Activated T-cell treated with anti-CD3 and anti-CD28 coated beads, Interleukin-2, amount 50 U/mL, for 48 hours (primary cell): ENCODE measurements at places on chromosomes 7 and 10.

GRCh38 chr7:151256410-151257045 is 8.0 kb upstream of the SMARCD3 start:
- no peak for DNase-seq

- no peak for DNase-seq
Measured at GRCh38 chr7:20227291-20227795, 10.2 kb upstream of the MACC1 start.

DNA sequence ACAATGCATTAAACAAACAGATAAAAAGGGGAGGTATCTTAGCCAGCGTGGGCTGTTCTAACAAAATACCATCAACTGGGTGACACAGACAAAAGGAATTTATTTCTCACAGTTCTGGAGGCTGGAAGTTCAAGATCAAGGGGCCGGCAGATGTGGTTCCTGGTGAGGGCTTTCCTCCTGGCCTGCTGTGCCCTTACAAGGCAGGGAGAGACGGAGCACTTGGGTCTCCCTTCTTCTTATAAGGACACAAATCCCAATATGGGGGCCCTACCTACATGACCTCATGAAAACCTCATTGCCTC is 281.6 kb upstream of the KLF14 start:
- DNase-seq, result no peak

- DNase-seq, result no peak
Measured at GRCh38 chr7:84108119-84108518, 86.5 kb downstream of the SEMA3A start.

DNA sequence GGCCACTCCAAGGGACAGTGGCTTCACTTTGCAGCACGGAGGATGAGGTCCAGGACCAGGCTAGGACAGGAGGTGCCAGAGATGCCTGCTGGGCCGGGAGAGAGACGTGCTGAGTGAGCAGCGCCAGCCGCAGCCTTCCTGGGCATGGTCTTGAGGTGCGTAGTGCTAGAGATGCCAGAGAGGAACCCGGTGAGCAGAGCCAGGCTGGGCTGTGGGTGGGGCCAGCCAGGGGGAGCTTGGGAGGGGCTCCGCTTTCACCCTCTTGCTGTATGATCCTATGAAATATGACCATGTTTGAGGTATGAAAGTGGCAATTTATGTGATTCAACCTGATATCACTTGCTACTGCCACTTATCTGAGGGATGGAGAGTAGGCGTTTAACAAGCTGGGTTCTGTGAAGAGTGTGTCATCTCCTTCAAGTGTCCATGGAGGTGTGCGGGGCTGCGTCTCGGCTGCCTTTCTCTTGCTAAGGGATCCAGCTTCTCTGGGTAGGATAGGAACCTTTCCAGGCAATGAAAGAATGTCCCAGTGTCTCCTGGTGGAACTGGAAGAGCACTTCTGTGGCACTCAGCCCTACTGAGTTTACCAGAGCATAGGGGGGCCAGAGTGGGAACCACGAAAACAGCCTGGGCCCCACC is 518.4 kb upstream of the FOXK1 start:
- no peak for DNase-seq

GRCh38 chr10:93383562-93383981 is 98.6 kb downstream of the MYOF start:
- DNase-seq, result no peak

DNA sequence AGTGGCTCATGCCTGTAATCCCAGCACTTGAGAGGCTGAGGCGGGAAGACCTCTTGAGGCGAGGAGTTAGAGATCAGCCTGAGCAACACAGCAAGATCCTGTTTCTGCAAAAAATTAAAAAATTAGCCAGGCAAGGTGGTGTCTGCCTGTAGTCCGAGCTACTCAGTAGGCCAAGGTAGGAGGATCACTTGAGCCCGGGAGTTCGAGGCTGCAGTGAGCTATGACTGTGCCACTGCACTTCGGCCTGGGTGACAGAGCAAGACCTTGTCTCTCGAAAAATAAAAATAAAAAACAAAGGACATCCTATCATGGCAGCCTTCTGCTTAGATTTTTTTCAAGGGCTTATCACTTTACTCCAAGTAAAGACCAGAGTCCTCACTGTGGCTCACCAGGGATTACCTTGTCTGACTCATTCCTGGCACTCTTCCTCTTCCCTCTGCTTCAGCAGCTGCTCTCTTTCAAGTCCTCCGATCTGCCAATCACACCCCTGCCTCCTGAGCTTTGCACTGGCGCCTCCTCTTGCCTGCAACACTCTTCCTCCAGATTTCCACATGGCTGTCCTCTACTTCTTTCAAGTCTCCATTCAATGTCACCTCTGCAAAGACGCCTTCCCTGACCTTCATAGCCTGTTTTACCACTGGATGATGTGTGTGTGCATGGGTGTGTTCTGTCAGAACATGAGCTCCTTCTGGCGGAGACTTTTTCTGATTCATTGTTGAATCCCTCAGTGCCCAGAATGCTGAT is 7.7 kb downstream of the PRTFDC1 start:
- DNase-seq, result no peak

DNA sequence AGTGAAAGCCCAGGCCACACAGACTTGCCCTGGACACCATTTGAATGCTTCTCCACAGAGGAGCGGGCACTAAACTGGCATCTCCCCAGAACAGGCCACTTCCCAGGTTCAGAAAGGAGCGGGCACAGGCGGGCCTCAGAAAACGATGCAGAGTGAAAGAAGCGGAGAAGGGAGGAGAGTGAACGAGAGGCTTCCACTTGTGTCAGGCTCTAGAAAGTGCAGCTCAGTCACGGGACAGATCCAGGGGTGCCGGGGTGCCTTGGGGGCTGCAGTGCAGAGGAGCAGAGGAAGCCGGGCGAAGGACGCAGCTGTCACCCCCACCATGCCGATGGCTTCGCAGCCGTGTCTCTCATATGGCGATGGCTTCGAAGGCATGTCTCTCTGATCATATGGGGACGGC is 26.1 kb upstream of the PRKAR1B start:
- no peak for DNase-seq

GRCh38 chr7:55591282-55591931 is 19.1 kb upstream of the VOPP1 start:
- DNase-seq, result no peak

DNA sequence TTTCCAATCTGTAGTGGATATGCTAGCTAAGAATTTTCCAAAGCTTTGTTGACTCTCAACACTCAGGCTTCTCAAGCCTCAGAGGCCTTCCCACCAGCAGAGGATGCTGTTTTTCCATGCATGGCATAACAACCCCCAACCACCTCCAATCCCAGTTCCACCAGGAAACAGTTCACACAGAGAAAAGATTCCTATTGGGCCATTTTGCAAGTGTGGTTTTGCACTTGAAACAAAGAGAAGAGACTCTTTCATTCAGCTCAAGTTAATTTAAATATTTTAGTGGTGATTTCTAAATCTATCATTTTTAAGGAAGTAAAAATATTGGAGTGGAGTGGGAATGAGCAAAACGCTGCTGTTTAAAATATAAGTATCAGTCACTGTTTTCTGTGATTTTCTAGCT is 105.6 kb upstream of the COL1A2 start:
- DNase-seq, result no peak

- DNase-seq, result peak; percentile 54
Measured at GRCh38 chr10:132684164-132684891, 101.6 kb downstream of the NKX6-2 start.

DNA sequence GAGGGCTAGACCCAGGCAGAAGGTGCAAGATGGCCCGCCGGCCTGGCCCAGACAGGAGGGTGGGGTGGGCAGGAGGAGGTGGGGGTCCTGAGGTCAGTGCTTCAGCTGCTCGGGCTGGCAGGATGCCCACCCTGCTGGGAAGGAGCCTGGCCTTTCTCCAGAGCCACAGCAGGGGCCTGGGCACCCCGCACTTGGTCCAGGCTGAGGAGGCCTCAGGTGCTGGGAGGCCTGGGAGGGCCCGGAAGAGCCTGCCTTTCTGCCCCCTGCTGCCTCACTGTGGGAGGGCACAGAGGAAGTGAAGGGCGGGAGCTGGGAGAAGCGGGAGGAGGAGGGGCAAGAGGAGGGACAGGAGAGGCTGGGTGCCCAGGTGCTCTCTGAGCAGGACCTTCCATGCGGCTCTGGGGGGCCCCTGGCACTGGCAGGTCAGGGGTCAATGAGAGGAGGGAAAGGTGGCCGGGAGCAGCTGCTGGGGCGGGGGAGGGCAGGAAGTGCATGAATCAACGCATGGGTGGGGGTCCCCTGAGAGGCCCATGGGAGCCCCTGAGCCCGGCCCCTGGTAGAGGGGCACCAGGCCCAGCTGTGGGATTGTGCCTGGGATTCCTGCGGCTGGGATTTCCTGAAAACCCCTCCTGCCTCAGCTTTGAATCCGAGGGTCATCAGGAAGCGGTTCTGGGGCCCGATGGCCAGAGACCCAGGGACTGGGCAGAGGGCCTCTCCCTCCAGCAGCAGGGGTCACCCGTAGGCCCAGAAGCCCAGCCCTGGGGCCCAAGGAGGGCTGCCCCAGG is 49.9 kb downstream of the PWWP2B start:
- peak; percentile 86 for DNase-seq

- DNase-seq, result no peak
Measured at GRCh38 chr7:47351233-47352154, 230.4 kb downstream of the TNS3 start.

GRCh38 chr7:125255810-125256209 is 326.2 kb upstream of the POT1 start:
- DNase-seq, result no peak

DNA sequence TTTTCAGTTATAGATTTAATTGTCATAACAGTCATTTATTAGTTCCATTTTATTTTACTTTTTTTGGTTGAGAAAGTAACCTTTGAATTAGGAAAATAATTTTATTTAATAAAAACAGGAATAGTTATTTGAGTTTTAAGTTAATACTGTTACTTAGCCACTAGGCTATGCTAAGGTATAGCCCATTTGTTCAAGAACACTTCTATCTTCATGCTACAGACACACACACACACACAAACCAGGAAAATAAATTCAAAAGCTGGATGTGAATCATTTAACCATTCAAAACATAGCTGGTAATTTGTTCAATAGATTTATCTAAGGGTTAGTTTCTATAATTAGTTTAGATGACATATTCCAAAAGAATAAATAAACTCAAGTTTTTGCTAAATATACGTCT is 148.4 kb downstream of the RNF133 start:
- no peak for DNase-seq

DNA sequence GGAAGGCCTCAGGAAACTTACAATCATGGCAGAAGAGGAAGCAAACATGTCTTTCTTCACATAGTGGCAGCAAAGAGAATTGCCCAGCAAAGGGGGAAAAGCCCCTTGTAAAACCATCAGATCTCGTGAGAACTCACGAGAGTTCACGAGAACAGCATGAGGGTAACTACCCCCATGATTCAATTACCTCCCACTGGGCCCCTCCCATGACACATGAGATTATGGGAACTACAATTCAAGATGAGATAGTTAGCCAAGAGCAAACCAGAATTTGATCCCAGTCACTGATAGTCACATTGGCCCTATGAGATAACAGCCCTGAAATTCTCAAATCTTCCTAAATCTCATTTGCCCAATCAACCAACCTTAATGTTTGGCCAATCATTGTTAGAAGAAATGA is 18.2 kb upstream of the ITPRID1 start:
- DNase-seq, result no peak

DNA sequence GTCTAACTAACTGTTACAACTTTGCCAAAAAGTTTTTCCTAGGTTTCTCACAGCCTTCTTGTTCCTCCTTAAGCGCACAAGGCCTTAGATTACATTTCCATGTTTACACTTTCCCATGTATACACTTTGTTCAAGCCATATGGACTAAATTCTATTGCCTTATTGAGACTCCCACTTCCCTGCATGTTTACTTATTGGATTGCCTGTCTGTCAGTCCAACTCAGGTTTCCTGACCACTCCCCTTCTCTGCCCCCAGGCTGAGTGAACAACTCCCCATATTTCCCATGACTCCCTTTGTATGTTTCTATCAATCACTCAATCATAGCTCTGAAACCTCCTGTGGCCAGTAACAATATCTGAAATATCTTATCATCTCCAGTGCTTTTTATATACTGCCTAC is 43.0 kb downstream of the SLC25A40 start:
- DNase-seq, result no peak

GRCh38 chr10:43430926-43431663 is 5.8 kb upstream of the ZNF487 start:
- no peak for DNase-seq

GRCh38 chr10:130424418-130424817 is 288.2 kb downstream of the GLRX3 start:
- no peak for DNase-seq

DNA sequence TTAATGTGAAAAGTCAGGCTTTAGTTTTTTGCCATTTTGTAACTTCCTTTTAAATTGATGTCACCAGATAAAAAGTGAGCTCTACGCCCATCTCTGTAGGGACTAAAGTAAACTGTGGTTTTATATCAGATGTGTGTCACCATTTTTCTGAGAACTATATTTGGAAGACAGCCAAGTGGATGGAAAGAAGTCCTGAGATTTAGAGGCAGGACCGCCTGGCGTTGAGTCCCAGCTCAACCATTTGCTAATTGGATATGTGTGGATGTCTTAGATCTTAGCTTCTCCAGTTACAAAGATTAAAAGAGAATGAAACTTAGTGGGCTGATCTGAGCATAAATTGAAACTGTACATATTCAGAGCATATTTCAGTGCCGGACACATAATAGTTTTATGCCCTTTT is 691.6 kb upstream of the CELF2 start:
- DNase-seq, result no peak

DNA sequence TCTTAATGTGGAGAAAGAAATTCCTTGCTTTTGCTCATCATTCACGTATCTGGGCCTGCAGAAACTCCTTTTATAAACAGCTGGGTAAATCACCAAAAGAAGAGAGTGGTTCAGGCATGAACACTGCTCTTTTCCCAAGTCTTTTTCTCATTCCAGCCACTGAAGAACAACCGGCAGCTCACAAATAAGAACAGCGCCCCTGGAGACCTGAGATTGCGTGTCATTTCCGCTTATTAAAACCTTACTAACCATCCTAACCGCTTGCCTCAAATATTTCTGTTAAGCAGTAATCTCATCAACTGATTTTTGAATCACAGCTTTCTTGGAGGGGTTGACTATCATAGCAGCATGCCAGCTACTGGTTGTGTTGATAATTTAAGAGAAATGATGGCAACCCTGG is 213.0 kb upstream of the PLXNA4 start:
- DNase-seq, result no peak

DNA sequence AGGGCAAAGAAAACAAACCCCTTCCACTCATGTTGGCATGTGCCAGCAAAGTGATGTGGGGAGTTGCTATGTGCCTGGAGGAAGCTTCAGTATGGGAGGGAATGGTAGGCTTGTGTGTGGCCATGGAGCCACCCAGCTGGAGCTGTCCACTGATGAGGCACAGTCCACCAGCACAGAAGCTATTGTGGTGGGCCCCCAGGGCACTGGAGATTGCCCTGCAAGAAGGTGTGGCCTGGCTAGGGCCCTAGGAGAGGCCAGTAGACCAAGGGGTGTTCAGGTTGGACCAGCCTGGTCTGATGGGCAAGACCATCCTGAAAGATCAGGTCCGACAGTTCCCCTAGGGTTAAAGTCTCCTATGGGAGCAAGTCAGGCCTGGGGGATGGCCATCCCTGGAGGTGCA is 22.1 kb upstream of the KEL start:
- DNase-seq, result no peak

DNA sequence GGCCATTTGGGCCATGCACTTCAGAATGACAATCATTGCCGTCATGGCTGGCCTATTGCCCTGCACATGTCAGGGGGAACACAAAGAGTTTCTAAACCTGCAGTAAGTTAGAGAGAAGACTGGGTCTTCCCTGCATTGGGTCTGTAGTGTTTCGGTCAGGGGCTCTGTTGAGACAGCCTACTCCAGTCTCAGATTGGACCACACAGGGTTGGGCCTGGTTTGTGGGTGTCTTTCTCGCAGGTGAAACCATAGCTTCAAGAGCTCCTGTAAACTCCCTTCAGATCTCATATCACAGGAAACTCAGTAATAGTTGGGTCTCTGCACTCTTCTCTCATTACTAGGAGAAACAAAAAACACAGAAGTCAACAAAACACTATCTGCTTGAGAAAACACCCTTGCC is 7.3 kb upstream of the TARP start:
- no peak for DNase-seq
